ENCODE measurements at places on chromosomes 16 and 17. TPM values are rescaled to one million over a fixed set of nuclear protein-coding genes. Genes with fewer than 3 reads are reported as not detected.

DNA sequence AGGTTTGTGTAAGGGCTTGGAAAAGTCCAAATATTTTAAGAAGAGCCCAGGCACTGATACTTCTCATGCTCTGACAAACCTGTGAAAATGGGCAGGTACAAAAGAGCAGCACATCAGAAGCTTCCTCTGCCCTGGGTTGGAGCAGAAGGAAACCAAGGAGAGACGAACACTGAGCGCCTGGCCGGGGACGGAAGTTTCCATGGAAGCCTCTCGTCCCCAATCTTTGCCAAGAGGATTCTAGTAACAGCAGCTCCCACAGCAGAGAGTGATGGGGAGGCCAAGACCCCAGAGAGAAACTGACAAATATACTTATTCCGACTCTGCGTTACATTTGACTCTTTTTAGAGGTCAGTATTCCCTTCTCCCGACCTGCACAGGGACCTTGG is 268.5 kb downstream of the C16orf95 start:
- no peak for DNase-seq

GRCh38 chr16:72094266-72094610 is 591 bp downstream of the DHX38 start:
- no peak for DNase-seq

The NKD1 gene
- total RNA-seq = 43.2 TPM

DNA sequence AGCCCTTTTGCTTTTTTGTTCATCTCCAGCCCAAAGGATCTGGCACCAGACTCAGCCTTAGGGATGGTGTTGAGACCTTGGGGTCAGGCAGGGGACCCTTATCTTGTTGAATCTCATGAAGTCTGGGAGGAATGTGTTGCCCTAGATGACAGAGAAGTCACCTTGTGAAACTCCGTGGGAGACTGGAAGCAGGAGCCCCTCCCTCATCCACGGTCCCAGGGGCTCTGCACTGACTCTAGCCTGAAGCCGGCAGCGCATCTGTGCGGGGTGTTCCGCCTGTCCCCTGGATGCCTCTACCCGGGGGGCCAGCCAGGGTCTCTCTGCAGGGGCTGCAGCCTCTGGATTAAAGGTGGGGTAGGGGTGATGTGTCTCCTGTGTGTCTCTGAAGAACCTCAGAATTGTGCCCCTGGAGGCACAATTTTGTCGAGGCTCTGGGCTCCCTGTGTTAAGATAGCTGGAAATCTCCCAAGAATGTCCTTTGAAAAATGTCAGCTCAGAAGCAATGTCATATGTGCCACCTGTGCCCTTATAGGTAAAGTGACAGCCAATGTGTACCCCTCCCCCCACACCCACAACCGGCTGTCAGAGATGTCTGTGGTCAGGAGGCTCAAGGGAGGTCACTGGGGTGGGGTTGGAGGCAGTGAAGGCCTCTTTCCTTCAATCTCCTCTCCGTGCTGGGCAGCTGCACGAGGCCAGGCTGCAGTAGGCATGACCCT is 32.1 kb upstream of the CDC42EP4 start:
- no peak for DNase-seq

DNA sequence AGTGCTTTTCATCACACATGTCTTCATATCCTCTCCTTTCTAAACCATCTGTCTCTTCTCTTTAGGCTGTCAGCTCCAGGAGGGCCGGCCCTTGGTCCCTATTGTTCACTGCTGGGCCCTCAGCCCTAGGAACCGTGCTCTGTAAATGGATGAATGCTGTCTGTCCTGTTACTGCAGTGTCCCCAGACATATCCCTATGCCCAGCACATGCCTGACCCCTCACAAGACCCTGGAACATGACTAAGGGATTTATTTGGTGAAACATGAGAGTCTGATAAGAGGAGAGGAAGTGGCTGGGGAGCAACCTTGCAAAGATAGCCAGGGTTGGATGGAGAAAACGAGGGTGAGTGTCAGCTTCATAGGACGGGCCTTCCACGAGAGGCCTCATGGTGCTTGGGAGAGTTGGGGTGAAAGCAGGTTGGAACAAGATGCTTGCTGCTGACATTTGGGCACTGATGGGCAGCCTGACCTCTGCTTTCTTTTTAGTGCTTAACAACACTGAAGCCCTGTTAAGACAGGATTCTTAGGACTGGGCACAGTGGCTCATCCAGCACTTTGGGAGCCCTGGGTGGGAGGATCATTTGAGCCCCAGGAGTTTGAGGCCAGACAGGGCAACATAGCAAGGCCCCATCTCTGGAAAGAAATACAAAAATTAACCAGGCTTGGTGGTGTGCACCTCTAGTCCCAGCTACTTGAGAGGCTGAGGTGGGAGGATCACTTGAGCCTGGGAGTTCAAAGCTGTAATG is 39.0 kb downstream of the ABCC1 start:
- no peak for DNase-seq

- DNase-seq = no peak
Observed at GRCh38 chr17:15447928-15448579, 19.4 kb downstream of the CDRT4 start.

DNA sequence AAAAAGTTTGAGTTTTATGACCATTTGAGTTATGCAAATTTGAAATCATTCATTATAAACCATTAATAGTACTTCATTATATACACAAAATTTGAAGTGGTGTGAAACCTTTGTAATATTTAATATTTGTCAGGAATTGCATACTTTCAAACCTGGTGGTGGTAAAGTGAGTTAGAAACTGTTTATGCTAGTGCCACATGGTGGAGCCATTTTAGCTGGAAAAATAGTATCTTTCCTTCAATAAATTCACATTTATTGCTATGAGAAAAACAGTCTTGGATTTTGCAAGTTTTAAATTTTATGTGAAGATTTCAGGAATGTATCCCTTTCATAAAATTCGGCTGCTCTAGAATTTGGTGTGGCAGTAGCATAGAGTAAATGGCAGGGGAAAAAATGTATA is 7.3 kb upstream of the BLMH start:
- no peak for DNase-seq

DNA sequence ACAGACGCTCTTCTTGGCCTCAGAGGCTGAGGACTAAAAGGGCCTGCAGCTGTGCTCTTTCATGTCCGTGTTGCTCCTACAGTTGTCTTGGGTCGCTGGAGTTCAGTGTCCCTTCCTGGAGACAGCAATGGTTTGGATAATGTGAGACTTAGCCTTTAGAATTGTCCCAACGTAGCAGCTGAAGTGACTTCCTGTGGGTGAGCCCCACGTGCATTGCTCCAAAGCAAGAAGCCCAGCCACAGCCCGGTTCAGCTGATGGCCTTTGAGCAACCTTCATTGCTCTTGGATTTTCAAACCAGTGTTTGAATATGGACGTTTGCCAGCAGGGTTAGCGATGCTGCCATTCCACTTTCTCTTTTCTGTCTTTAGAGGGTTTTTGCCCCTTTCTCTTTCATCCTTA is 19.7 kb downstream of the TMEM11 start:
- DNase-seq = no peak

The KCNJ18 gene
- not detected for total RNA-seq

- no peak for DNase-seq
Observed at GRCh38 chr17:82385559-82386254, 14.1 kb downstream of the UTS2R start.

GRCh38 chr17:78096093-78096492 is 32.5 kb downstream of the TMC6 start:
- DNase-seq = no peak

Measured in type B pancreatic cell (in vitro differentiated cells).